EL (cell line): ENCODE measurements at places on chromosomes 5 and 9.

- no peak for DNase-seq
Measured at GRCh38 chr9:27192291-27192960, 83.4 kb downstream of the TEK start.

GRCh38 chr5:110476164-110476563, 250.3 kb downstream of the TMEM232 start:
- DNase-seq: no peak

DNA sequence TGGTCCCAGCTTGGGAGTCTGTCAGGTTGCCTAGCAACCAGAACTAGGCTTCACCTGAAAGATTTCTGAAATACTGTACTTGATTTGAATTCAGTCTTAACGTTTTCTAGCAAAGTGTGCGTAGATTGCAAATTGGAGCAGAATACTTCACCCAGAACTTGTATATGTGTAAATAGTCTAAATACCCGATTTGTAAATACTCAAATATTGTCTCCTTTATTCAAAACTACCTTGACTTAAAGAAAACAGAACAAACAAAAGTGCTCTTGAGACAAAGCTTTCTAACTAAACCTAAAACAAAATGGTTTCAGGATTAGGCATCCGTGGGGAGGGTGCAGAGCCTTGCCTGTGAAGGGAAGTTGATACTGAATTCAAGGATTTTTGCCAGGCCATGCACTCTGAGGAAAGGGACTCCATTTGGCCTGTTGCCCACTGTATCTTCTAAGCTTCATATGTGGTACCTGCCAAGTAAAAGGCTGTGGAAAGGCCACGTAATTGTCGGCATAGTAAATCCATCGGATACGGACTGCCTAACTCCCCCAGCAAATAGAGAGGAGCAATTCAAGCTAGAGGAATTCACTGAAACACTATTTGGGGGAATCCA, 744 bp upstream of the HMGCS1 start:
- DNase-seq: no peak

- DNase-seq: no peak
Measured at GRCh38 chr5:179195561-179196404, 135.6 kb downstream of the ZNF354C start.

- no peak for DNase-seq
Measured at GRCh38 chr5:18244309-18244708, 610.0 kb downstream of the TAF11L14 start.

DNA sequence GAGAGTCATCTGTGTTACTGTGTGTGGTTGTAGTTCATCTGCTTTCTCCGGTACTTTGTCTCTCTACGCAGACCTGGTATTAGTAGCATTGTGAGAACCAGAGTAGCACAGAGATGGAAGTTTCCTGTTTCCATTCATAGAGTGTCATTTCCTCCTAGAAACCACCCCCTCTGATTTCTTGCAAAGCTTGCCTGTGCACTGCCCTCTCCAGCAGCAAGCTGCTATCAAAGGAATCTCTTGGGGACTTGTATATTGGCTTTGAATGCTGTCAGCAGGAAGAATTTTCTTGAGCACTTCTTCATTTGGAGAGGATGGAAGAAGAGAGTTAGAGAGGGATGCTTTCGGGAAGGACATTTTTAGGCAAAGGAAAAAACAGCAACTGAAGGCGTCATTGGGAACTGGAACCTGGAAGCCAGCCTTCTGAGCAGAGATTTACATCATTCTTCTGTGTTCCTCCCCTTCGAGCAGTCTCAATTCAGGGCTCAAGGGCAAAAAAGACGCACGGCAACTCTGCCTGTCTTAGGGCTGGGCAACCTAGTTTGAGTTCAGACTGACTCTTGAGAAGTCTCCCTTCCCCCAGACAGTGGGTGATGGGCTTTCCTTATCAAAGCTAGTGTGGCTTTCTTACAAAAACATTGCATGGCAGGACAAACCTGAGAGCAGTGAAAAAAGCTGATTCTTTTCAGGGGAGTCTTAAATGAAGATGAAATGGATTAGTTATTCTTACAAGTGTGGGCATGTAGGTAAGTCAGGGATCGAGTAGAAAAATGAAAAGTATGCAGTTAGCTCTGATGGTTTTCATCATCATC, 226.3 kb downstream of the AOPEP start:
- no peak for DNase-seq

GRCh38 chr9:16964228-16964627, 93.8 kb upstream of the BNC2 start:
- DNase-seq: peak; percentile 98

DNA sequence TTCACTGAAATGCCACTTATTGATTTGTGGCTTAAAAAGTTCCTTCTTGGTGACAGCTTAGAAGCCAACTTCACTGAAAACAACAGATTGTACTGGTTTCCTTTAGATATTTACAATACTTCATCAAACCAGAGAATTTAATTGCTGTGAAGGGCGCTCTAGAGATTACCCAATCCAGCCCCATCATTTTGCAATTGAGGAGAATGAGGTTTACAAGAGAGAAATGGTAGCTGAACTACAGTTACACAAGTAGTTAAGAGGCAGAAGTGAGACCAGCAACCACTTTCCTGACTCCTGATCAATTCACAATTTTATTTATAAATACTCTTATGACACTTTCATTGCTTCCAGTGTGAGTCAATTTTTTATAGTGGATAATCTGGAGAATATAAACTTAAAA, 103.5 kb upstream of the APC start:
- no peak for DNase-seq

DNA sequence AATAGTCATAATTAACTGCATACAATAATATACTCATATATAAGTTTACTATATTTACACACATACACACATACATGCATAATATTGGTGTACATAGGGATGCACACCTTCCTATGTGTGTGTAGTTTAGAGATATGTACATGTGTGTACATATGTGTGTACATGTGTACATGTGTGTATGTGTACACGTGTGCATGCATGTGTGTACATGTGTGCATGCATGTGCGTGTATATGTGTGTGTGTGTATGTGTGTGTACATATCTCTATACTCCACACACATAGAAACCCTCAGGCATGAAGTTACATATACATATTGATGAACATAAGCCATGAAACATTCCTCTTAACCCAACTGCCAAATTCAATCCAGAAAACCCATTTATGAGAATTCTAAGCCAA, 547.8 kb downstream of the TLR4 start:
- no peak for DNase-seq

- DNase-seq: peak; percentile 76
Measured at GRCh38 chr5:150066901-150067396, 19.4 kb downstream of the CSF1R start.

- peak; percentile 36 for DNase-seq
Measured at GRCh38 chr5:66440202-66440680, 156.0 kb upstream of the MAST4 start.

GRCh38 chr9:72911247-72911775, 41.5 kb downstream of the ALDH1A1 start:
- no peak for DNase-seq

DNA sequence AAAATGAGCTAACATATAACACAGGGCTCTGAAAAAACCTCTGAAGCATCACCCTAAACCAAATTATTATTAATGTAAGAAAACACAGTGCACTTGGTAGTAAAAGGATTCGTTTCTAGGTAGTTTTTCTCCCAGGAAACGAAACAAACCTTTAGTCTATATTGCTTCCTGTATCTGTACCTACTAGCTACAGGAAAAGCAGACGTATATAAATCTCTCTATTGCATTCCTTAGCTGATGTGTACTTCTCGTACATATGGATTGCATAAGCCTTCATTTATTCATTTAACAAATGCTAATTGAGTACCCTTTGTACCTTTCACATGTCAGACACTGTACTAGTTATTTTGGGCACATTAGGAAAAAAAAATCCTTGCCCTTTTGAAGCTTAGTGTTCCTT, 85.0 kb upstream of the RASA1 start:
- DNase-seq: no peak

- no peak for DNase-seq
Measured at GRCh38 chr9:33260372-33260771, 4.1 kb downstream of the BAG1 start.

DNA sequence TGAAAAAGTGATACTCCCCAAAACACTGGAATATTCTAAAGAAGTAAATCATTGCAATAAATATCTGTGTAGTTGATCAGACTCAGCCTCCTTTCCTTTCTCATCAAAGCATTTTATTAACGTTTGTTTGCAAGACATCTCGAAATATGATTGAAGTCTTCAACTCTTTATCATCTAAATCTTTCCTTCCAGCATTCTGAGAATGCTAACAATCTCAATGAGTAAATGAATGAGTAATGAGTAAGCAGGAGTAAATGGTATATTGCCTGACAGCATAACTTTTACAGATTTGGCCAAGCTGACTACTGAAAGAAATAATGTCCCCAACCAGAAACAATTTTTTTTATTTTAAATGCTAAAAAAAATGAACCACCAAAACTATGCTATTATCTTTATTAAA, 157.1 kb downstream of the SLCO4C1 start:
- DNase-seq: no peak

GRCh38 chr5:176481711-176482110, 33.5 kb downstream of the FAF2 start:
- DNase-seq: no peak

DNA sequence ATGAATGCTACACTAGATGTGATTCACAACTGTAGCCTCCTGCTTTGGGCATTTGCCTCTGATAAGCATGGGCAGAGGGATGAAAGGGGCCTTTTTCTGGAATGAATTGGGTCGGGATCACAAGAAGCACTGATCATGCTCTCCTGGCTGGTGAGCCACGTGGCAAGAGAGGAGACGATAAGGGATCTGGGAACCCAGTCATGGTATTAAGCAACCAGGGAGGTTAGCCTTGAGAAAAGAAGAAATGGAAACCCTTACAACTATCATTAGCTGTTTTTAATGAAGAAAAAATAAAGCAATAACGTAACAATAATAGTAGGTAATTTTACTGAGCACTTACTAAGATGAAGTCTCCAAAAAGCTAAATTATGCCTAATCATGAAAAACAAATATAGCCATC, 50.0 kb upstream of the RAI14 start:
- DNase-seq: no peak

- DNase-seq: no peak
Measured at GRCh38 chr9:106890608-106891007, 27.6 kb downstream of the ZNF462 start.

DNA sequence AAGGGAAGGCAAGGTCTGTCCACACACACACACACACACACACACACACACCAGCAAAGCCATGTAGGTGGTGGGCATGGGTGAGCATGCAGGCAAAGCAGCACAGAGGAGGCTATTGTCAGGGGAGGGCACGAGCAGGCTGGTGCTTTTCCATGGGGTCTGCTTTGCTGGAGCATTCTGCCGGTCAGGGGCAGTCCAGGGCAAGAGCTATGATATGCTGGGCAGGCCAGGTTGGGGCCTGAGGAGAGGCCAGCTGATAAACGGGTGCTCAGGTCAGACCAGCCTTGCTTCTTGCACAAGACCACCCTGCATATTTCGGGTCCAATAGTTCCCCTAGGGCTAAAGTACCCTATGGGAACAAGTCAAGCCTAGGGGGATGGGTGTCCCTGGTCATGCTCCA, 253.9 kb upstream of the DMAC1 start:
- no peak for DNase-seq

DNA sequence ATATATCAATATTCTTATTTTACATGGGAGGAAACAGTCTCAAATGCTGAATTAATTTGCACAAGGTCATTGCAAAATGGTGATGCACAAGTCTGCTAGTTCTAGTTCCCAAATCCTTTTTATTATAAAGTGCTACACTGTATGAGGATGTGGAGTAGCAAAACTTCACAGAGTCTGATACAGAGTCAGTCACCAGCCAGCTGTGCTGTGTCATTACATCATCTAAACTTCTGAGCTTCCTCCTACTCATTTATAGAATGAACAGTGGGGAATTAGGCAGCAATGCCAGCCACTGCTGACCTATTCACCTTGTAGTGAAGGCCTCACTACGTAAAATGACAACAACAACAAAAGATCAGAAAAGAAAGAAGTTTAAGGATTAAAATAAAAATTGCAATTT, 357.8 kb downstream of the TMEM167A start:
- DNase-seq: no peak

DNA sequence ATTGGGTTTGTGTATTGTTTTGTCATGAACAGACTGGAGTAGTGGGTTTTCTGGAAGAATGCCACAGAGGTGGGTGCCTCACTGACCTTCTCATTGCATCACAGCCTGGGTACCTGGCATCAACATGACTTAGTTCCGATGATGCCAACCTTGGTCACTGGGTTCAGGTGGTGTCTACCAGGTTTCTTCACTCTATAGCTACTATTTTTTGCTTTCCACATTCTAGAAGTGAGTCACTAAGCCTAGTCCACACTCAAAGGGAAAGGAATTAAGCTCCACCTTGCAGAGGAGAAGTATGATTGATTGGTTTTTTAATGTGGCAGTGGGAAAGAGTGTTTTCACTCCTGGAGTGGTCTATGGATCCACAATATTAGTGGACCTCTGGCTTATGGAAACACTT, 391.9 kb downstream of the DMRT2 start:
- DNase-seq: no peak

DNA sequence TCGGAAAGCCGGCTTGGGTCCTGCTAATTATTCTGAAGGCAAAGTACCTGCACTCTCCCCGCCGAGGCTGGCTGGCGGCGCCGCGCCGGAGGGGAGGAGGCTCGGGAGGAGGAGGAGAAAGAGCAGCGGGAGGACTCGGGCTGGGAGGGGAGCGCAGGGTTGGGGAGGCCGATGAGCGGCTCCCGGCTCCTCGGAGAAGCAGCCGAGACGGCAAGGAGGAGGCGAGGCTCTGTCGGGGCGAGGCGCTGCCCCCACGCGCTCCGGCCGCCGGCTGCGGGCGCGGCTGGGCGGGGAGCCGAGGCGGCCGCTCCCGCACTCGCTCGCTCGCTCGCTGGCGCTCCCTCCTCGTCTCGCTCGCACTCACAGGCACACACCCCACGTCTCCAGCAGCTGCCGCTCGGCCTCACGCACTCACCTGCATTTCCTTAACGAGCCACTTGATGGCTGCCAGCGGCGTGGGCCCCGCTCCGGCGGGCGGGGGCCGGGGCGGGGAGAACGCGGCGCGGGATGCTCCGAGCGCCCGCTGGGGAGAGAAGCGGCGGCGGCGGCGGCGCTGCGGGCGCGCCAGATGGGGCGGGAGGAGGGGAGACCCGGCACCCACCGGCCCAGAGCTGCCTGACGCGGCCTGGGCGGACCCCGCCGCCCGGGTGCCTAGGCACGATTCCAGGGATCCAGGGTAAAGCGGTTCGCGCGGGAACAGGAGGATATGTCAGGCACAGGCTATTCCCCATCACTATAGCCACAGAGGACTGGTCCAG, at the start of gene PTPRD:
Gene PTPRD, minus strand, starts transcription at position 362 of the 758 bp plus-strand sequence.
- peak; percentile 1 for DNase-seq

- no peak for DNase-seq
Measured at GRCh38 chr9:15299374-15299939, 7.6 kb downstream of the TTC39B start.
